ENCODE measurements at places on chromosomes 7 and 10.

GRCh38 chr7:74345970-74346369 lies 56.8 kb downstream of the CLIP2 start:
- DNase-seq: no peak

- no peak for DNase-seq
Measured at GRCh38 chr7:7682861-7683260, 35.5 kb downstream of the RPA3 start.

DNA sequence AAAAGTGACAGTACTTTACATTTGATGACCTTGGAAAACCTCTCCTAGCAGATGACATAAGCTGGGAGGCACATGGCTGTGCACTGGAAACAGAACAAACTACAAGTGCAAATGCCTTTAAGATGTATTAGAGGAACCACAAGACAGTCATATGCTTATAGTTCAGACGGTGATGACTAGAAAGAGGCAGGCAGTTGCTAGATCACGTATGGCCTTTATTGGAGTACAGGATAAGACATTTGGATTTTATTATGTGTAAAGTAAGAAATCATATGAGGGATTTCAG lies 290.0 kb downstream of the SORCS1 start:
- no peak for DNase-seq

DNA sequence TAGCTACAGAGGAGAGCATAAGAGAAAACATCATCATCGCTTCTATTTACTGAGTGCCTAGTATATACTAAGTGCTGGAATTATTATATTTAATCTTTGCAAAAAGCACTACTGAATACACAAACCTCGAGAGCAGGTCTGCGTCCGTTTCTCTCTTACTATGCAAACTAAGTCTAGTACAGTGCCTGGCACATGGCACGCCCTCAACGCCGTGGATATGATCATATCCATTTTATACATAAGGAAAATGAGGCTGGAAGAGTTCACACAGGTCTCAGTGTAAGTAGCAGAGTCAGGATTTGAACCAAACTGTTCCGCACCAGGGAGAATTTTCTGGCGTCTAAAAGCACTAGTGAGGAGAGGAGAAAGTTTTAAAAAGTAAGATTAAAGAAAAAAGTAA lies 17.6 kb downstream of the MXI1 start:
- DNase-seq: no peak

DNA sequence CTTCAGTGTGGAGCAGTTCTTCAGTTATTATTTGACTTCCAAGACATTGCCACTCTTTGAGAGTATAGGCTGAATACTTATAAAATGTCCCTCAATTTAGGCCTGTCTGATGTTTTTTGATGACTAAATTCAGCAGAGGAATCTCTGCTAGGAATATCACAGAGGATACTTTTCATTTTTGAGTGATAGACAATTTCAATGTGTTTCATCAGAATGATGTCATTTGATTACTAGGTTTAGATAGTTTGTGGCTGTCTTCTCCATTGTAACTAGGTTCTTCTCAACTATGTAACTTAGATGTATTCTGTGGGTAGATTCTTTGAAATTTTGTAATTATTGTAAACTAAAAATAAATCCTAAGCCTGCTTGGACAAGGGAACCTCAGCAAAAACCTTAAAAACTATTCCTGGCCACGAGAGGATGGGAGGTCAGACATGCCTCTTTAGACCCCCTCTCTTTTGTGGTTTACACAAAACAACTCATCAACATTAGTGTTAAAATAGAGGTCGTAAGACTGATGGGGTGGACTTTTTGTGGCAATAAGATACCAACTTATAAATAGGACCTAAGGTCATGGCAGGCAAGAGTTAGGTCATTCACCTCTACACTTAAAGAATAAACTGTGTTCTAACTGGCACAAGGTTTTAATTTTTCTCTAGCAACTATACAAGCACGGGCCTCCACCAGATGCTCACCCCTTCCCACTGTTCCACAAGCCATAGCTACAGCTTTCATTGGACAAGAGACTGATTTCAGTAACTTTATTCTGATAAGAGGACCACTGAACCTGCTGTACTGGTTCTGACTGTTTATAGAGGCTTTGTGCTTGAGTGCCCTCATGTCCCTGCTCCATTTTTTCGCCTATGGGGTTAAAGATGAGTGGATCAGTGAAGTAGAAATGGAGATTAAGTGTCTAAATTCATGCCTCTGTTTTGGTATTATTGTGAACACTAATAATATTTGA lies 33.7 kb downstream of the CYP2C8 start:
- no peak for DNase-seq

- DNase-seq: peak; percentile 66
Measured at GRCh38 chr10:90871279-90871765, 452 bp upstream of the RPP30 start.

DNA sequence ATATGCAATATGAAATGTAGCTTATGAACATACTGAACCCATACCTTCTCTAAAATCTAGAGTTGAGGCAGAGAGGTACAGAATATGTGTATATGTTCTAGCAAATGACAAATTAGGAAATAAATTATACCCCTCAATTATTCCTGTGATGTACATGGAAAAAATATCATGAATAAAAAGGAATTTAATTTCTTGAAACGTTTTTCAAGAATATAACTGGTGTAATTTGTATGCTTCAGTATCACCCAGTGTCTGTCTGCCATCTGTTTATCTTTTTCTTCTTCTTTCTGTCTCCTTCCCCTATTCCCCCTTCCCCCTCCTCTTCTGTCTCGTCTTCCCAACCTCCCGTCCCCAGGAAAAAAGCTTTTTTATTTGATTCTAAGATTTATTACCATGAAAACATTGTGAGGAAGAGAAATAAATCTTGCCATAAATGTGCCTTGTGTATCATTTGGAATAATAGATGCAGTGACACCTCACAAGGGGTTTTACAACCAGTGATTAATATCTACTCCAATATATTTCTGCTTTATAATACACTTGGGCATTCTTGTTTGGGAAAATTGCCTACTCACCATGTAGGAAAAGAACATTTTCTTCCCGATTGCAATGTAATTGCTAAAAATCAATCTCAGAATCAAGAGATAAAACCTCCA lies 12.2 kb downstream of the LANCL2 start:
- no peak for DNase-seq

All from testis (tissue), 5 donors.